ENCODE measurements at places on chromosomes 3 and 15.

DNA sequence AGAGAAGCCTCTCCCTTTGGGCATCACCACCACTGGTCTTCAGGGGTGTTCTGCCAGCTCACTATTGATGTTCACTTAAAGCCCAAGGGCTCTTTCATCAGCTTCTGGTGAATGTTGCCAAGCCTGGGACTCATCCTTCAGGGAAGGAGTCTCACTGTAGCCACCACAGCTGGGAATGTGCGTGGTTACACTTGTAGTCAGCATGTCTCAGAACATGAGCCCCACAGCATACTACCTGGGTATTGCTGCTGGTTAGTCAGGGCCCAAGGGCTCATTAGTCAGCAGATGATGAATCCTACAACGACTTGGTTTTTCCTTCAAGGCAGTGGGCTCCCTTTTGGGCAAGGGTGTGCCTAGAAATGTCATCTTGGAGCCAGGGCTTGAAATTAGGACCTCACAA, 412.9 kb downstream of the VGLL3 start:
- ATAC-seq: no peak

DNA sequence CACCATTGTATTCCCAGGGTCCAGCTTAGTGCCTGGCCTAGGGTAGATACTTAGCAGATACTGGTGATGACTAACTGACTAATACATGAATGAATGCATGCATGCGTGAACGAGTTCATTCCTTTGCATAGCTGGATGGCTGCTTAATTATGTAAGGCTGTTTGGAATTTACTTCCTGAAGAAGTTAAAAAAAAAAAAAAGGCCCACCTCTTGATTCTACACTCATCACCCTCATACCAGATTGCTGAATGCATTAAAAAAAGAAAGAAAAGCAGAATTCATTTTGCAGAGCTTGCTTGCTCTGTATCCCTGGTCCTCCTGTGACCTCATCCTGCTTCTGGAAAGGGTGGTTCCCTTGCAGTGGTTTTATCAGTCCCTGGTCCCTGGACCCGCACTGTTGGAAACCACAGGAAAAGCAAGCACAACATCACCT, 277.6 kb upstream of the CFAP20DC start:
- ATAC-seq: peak; percentile 61

DNA sequence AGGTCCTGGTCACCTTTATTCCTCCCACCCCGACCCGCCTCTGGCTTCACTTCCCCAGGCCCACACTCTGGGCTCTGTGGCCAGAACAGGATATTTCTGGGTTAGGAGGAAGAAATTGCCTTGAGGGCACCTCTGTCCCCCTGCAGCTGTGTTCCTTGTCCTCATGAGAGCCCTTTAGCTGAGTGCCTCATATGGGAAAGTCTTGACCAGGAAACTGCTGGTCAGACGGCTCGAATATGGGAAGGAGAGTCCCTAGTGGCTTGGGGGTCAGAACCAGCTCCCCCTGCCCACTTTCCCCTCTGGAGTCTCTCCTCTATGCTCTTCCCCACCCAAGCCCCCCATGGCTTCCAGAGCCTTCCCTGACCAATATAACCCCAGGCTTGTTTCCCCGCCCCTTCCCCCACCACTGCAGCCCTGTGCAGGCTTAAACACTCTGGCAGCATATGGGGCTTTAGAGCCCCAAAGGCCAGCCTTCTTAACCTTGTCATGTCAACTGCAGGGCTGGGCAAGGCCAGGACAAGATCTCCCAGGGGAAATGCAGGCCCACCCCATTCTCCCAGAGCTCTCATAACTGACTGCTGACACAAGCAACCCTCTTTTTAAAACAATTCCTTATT, 36.4 kb downstream of the SEC22C start:
- ATAC-seq: no peak

DNA sequence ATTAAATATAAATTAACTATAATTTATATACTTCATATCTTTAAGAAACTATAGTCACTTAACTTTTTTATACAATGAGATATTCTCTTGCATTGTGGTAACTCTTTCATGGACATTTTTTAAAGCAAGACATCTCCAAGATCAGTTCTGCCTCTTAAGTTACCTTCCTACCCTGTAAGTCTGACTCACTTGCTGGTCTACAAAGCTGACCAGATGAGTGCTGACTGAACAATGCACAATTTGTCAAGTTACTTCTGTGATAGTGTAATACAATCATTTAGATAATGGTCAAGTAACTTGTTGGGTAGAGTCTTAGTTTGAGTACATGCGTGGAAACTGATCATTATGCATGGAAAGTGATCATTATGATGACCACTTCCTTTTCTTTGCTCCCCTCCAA, 145.9 kb downstream of the MEIS2 start:
- ATAC-seq: no peak

DNA sequence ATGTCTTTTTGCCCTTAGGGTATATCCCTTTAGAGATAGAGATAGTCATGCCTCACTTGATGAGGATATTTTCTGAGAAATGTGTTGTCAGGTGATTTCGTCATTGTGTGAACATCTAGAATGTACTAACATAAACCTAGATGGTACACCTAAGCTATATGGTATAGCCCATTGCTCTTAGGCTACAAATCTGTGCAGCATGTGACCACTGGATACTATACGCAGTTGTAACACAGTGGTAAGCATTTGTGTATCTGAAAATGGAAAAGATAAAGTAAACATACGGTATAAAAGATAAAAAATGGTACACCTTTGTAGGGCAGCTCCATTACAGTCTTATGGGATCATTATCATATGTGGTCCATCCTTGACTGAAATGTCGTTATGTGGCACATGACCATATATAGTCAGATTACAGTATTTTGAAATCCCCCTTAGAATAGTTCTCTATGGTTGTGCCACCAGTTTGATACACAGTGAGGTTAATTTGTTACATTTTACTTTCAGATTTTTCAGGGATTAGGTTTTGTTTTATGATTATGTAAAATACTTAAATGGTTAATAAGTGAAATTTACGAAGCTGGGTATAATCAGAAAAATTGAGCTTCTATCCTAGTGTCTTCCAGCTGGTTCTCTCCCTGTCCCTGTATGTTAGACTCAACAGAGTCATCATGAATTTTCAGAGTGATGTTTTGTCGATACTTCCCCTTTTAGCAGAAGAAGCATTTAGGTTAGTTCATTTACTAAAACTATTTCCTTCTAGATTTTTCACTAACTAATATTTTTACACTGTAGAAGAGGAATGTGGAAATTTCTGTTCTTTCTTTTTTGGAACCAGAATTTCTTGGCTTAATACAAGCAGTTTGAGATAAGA, 12.8 kb downstream of the SETD5 start:
- ATAC-seq: no peak

DNA sequence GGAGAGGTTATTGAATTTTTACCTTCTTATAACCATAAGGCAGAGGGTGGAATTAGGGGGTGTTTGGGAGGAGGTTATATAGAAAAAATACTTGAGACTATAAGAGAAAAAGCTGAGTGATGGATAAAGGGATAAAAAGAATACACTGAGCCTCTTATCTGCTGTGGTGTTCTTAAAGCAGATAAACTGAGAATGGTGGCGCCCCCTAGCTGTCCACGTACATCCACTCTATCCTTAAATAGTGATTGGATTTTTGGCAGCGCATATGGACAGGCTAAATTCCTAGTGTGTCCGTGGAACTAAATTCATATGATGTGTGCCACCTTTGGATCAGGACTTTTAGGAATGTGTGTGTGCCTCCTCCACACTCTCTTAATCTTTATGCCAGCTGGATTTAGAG, 121.1 kb downstream of the OXSM start:
- no peak for ATAC-seq

DNA sequence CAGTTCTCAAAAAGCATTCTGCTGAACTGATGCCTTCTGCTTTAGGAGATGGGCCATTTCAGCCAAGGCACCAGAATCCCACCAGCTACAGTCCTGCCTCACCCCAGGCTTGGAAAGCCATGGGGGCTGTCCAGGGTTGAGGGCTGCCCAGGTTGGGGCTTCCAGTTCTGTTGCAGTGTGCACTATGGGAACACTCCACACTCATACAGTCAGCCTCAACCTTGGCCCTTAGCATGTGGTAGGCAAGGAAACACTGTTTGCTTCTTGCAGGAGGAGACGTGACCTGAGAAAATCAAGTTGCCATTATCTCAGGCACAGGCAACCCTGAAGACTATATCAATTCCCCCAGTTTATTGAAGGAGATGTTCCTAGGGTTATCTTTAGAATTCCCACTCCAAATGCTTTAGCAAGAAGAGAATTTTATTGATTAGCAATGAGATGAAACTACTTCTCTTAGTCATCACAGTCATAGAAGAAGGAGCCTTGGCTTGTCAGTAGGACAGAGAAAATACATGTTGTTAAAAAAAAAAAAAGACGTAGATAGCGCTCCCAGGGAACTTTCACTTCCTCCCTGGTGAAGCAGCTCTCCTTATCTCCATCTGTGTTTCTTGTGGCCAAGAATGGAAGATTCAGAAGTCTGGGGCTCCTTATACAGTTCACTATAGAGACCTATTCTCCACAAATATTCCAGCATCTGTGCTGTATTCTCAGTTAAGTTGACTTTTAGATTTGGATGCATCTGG, 38.3 kb upstream of the IL12A start:
- ATAC-seq: no peak

- no peak for ATAC-seq
These were observed 110.4 kb downstream of the C3orf70 start for GRCh38 chr3:185042312-185043050.

DNA sequence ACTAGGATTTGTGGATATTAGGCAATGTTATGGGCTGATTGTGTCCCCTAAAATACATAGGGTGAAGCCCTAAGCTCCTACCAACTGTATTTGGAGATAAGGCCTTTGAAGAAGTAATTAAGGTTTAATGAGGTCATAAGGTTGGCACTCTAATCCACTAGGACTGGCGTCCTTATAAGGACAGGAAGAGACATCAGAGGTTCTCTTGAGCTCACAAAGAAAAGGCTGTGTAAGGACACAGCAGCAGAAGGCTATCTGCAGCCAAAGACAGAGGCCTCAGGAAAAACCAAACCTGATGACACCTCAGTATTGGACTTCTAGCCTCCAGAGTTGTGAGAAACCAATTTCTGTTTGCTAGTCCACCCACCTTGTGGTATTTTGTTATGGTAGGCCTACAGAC, 416.7 kb downstream of the ZBTB20 start:
- ATAC-seq: no peak

GRCh38 chr3:141875893-141876380, 506 bp upstream of the ATP1B3 start:
- ATAC-seq: peak; percentile 62

DNA sequence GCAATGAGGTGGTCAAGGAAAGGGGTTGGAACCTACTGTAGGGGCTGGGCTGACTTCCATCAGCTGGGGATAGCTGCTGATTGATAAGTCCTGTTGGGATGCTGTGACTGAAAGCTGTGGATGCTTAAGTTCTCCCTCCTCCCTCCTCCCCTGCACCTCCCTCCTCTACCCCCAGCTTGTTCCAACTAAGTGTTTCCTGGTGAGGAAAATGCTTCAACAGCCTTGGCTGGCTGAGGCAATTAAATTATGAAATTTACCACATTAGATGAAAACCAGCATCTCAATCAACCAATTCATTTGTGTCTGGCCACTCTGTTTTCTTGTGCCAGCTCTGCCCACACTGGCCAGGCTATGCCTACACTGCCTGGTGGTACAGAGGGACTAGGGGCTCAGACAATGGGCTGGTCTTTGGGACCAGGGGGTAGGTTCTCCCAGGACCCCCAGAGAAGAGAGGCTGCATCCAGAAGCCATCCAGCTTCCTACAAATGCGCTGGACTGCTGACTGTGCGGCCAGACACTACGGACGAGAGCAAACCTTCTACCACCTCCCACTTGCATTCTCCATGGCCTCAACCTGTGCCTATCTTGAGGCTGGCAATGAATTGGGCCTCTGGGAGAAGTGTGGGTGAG, 2.5 kb downstream of the KLHL25 start:
- no peak for ATAC-seq

DNA sequence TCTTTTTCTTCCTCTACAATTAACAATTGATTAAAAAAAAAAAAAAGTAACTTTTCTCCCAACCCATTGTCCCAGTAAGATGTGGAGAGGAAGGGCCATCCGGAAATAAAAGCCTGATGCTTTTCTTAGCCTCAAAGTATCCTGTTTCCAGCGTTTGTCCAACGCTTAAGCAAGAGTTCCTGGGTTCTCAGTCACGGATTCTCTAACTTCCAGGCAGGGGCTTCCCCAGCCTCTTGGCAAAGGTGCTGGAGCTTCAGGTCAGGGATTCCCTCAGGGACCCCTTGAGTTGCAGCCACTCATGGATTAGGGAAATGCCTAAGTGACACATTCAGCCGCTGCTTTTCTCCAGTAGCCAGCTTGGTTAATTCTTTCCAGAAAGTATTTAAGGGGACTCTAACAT, 22.3 kb upstream of the C2CD4B start:
- no peak for ATAC-seq

DNA sequence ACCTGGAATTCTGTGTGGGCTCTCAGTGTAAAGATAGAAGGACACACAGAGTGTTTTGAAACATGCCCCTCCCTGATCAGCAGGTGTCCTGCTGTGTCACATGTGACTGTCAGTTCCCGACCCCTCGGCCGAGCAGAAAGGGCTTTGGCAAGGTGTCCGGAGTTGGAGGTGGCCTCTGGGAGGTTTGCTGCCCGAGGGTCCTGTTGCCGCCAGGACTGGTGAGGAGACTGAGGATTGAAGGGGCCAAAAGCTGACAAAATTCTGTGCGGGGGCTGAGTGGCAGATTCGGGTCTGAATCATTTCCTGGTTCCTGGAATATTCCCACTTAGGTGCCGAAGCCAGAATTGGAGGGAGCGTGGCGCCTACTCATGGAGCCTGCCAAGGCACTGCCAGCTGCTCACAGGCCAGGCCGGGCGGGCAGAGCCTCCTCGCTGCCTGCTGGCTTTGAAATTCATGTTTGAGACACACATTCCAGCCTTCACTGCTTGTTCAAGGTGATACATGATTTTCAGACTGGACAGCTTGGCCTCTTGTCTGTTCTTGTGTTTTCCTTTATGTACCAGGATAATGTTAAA, 83.8 kb downstream of the APBA2 start:
- ATAC-seq: no peak

- ATAC-seq: peak; percentile 77
These were observed 1.9 kb downstream of the TBC1D2B start for GRCh38 chr15:78075490-78076230.

DNA sequence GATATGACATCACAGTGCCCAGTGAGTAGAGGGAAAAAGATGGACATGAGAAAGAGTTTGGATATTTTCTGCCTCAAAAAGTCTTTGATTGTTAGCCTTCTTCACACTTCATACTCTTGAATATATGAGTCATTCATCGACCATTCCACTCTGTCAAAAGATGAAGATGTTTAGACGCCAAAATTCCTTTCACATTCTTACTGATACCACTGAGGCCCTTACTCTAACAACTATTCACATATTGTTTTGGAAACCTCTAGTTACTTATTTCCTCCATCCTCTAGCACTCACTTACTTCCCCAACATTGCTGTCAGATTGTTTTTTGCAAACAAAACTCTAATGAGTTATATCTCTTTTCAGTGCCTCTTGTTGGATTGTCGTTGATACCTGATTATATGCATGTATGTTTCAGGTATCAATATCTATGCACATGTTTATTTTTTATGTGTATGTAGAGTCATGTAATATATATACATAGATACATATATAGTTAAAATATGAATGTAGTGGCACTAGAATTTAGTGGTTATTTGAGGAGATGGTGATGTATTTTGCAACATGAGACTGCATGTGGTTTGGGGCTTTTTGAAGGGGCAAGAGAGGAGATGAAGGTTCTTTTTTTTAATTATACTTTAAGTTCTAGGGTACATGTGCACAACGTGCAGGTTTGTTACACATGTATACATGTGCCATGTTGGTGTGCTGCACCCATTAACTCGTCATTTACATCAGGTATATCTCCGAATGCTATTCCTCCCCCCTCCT, 40.0 kb upstream of the OR5H6 start:
- no peak for ATAC-seq

- ATAC-seq: peak; percentile 48
These were observed at the start of gene GPR176 for GRCh38 chr15:39919748-39920509. GPR176 (minus strand) TSS chr15:39920266; CDS start chr15:39920026, 240 bp downstream.
